ENCODE measurements at places on chromosomes 5 and 9.

- no peak for DNase-seq
Observed at GRCh38 chr9:114969269-114969668, 38.9 kb upstream of the TNFSF8 start.

- no peak for DNase-seq
Observed at GRCh38 chr5:19314840-19315239, 673.2 kb downstream of the CDH18 start.

- no peak for DNase-seq
Observed at GRCh38 chr9:99419070-99419469, 197.0 kb downstream of the SEC61B start.

- DNase-seq, result no peak
Observed at GRCh38 chr5:158381614-158382160, 522.7 kb upstream of the CLINT1 start.

DNA sequence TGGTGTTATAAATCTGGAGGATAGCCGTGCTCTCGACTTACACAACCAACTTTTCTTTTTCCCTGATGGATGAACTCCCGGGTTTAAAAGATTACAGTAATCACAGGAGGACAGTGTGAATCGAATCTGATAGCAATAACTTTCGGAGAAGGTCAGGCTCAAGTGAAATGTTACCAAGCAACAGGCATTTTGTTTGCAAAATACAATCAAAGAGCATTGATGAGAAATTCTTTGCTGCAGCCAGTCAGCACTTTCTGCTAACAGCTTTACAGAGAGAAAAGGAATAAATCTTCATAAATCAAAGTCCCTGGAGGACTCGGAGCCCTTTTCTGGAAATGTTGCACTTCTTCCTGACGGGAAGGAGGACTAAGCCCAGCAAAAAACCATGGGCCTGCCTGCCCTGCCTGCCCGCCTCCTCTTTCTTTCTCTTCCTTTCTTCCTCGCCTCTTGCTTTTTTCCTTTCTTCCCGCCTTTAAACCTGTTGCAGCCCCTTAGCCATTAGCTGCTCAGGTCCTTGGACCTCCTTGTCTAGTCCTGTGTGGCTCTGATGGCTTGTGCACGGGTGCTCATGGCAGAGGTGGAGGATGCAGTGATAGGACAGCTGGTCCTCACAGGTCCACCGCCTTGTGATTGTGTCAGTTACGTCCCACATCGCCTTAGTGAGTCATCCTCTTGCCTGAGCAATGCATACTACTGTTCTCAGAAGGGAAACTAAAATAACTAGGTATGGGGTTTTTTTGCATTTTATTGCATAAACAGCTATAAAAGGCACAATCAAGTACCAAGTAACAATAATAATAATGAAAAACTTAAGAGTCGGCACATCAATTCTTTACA is 6.2 kb downstream of the DMRT3 start:
- no peak for DNase-seq

DNA sequence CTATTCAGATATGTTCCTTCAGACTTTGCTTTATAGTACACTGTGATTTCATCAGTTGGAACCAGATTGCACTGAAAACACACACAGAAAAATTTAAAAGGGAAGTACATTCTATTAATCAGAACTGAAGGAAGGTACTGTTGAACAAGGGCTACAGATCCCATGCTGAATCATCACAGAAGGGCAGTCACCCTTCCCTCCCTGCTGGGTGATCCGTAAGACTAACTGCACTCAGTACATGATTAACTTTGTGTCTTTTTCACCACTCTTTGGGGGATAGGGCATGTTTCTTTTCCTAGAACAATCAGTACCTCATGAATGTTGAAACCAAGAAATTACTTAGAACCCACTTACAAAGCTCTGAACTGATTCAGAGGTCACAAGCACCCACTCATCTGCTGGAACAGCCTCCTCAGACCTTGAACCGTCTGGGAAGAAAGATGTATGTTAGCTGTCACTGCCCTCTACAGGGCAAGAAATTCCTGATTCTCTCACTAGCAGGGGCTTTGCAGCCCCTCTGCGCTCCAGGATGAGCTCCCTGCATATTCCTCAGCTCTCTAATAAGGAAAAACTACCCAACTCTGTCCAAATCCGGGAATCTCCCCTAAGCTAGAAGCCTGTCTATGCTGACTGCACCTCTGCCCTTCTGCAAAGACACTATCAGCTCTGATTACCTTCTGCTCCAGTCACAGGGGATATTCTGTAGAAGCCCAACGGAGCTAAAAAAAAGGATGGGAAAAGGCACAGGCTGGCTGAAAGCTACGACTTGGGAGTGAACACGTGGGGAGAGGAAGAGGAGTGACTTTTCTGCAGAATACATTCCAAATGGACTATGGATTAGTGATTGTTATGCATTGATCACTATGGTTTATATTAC is 51.0 kb downstream of the IARS1 start:
- no peak for DNase-seq

- DNase-seq, result no peak
Observed at GRCh38 chr9:96331236-96331947, 29.4 kb upstream of the HSD17B3 start.

- no peak for DNase-seq
Observed at GRCh38 chr5:154042766-154043165, 4.0 kb downstream of the MFAP3 start.

DNA sequence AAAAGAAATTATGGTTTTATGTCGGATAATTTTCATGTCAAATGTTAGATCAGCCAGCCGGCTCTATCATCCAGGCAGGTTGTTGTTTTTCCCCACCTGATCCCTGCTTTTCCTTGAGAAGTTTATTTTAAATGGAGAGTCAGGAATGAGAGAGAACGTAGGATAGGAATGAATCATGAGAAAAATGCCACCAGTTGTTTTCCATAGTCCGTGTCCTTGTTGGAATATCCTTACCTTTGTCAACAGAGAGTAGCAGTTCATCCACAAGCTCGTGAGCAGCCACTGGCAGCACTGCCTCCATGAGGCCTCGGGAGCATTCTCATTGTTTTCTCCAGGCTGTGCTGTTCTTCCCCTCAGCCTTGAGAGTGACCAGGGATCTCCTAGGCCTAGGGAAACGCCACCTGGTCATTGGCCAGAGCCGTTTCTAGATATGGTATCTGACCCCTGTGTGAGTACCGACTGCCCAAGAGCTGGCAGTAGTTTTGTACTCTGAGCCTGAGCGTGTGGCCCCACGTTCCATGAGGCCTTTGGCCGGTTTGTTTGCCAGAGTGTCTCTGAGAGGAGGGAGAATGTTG is 293.3 kb downstream of the FANCC start:
- no peak for DNase-seq

DNA sequence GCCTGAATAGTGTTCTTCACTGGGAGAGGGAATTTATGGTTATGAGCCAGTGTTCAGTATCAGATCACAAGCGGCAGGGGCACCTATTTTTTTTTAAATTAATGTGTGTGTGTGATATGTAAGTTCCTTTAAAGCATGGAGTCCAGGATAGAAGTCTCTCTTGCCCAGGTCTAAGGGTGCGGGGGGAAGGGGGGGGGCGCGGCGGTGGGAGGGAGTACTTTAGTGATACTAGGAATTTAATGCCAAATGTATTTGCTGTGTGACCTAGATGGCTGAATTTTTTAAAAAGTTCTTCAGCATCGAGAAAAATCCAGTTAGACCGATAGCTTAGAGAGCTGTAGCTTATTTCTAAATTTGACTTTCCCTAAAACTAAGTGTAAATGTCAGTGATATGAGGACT is 1.5 kb upstream of the FCHO2 start:
- DNase-seq, result no peak

- no peak for DNase-seq
Observed at GRCh38 chr9:16213781-16214515, 656.5 kb downstream of the BNC2 start.

DNA sequence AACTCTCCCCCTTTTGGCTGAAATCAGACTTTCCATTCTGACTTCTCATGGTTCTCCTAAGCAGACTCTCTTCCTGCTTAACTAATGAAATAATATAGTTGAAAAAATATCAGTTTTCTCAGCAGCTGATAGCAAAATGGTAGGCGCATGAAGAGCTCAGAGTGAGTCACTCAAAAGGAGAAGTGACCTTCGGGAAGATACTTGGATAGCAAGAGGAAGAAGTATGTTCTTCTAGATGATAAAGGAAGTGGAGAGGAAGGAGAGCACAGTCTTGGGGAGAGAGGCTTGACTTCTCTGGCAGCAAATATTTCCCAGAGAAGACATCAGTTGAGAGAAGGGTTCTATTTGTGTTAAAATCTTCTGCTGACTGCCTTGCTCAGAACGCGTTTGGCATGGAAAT is 101.5 kb downstream of the TAF11L14 start:
- no peak for DNase-seq

DNA sequence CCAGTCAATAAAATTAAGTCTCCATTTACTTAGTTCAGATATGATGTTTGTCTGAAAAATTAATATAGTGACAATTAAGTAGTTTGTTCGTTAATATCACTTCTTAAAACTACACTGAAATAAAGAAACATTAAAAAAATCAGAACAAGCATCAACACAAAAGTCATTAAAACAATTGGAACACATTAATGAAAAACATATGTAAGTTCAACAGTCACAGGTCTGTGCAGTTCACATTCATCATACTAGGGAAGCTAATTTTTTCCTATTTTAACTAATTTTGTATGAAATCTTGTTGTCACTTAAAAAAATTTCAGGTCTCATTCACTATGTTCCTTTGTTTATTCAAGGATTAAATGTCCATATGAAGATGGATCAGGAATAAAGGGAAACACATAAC is 22.5 kb downstream of the POC5 start:
- DNase-seq, result no peak

All from esophagus squamous epithelium (tissue), 5 donors.